ENCODE measurements at places on chromosomes 4 and X.

DNA sequence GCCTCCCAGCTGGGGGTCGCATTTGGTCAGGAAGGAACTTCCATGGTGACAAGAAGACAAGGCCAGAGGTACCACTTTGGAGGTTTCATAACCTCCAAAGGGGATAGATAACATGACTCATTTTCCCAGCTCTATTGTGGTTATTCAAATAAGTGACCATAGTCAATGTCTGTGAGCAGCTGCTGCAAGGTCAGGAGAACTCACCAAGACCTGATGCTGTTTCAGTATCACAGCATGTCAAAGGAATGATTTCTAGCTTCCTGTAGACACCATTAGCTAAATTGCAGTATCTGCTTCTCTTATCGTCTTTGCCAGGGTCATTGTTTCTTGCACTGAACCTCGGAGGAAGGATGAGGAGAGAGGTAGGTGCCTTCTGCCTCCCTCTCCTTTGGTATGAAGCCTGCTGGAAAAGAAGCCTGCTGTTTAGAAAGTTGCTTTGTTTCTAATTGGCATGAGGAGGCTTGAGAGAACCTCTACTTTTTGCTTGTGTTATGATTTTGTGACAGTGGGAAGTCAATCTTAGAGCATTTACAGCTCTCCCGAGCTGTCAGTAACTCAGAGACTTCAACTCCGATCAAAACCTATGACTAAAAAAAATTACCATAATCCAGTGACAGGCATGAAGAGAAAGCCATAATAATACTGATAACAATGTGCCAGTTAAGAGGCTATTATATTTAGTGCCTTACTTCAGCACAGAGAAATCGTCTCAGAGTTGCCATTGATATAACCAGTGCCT lies 38.0 kb upstream of the GATB start:
- DNase-seq, result no peak

DNA sequence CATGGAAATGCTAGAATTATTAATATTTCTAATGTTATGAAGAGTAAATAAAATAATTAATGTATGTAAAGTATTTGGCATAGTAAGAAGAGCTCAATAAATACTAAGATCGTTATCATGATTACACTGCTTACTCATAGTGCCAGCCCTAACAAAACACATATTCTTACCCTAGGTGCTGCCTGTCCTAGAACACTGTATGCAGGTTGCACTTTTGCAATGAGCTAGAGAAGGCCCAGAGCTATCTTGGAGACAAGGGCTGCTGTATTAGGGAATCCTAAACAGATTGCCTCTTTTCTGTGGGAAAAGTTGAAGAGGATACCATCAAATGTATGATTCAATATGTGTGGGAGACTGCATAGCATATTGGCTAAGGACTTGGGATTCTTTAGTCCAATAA lies 48.0 kb upstream of the TMEM164 start:
- DNase-seq, result no peak

DNA sequence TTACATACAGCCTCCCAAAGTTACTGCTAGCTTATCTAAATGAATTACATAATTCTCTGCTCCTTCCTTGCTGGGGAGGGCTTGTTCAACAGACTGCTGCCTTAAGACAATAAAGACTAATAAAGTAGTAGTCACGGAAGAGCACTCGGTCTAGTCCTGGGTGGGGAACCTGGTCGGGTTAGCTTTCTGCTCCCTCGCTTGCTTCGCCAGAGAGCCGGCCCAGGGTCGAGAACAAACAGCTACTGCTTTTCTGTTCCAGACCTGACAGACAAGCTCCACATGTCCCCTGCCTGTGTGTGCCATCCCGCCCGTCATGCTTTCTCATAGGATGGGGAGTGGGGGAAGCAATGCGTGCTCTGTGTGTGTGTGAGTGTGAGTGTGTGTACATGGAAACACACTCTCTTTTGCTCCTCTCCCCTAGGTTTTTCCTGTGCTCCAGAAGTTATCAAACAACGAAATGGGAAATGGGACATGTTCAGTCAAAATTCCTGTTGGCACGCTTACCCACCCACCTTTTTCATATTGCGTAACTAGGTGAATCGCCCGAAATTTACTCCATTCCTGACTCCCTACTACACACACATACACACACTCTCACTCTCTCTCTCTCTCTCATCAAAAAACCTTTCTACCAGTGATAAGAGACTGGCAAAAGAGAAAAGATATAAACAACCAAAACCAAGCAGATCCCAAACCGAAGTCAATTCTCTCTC lies 1.3 kb downstream of the NPY1R start:
- no peak for DNase-seq

DNA sequence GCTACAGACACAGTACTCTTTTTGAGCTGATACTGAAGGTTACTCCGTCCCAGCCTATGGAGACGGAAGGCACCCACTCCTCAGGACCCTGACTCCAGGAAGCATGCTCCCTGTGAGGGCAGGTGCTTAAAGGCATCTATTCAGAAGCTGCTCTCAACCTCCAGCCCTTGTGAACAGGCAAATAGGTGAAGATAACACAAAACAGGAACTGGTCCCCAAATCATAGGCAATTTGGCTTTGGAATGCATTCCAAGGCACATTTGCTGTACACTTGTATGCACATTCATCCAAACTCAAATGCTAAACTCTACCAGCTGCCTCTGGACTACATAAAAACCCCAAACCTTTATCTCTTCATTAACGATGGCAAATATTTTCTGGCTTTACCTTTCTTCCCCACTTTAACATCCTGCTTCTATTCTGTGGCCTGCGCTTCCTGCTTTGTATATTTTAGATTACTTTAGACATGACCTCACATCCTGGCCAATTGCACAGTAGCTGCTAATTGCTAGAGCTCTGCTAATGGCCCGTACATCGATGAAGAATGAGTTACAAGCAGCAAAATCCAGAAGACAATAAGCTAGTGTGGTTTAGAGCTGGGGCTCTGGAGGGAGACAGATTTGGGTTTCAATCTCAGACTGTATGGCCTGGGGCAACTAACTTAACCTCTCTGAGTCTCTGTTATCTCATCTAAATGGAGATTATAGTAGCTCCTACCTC lies 3.2 kb downstream of the SEL1L3 start:
- DNase-seq, result no peak

DNA sequence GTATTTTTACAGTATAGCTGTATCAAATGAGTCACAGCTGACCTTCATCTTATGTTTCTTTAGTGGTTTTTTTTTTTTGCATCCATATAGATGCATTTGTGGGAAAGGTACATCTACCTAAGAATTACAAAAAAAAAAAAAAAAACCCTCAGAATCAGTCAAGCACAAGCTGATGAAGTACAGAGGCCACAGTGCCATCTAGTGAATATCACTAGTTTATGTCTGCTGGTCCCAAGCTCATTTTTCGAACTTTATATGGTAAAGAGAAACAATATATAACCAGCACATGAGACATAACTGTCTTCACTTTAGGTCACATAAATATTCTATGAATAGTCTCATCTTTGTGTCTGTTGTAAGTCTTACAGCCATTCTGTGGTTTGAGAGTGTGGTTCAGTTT lies 220.1 kb downstream of the DLG3 start:
- DNase-seq, result peak; percentile 8
